Naive B cell (primary cell): ENCODE measurements at places on chromosomes 1 and 21.
A peak's percentile ranks its signal among the peaks of the same experiment; 100 is the strongest.

- DNase-seq: peak; percentile 36
These were observed 56.7 kb downstream of the S1PR1 start for GRCh38 chr1:101293461-101294051.

- DNase-seq: no peak
These were observed 702.9 kb downstream of the BRINP3 start for GRCh38 chr1:189774721-189775287.

- no peak for DNase-seq
These were observed 204.4 kb upstream of the ADGRL2 start for GRCh38 chr1:81596341-81596740.

DNA sequence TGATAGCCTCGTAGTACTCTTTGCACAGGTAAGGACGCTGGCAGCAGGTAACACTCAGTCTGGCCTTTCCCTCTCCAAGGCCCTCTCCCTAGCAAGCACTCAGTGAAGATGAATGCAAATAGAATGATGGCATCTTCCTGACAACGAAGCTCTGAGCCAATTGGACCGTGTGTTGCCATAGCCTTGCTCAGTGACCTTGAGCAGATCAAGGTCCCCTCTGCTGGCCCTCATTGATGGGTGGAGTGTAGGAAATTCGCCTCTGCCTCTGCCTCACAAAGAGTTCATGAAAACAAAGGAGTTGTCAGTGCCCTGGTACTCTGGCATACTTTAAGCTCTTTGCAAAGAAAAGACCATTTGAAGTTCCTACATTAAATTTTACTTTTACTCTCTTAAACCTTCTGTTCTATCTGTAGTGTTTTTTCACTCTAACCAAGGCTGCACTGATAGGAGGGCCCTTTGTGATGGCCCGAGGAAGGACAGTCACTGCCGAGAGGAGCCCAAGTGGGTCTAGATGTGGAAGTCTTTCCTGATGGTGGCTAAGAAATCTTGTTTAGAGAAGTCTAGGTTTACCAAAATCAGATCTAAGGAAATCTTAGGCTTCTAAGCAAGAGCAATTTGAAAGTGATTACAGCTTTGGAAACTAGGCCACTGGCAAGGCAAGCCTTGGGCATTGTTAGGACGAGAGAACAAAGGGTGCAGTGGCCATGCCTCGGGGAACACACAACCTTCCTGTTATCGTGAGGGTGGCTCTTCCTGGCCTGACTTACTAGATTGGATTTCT is 38.2 kb downstream of the SMYD2 start:
- DNase-seq: no peak

- no peak for DNase-seq
These were observed 432 bp downstream of the EPHB2 start for GRCh38 chr1:22711071-22711470.

- DNase-seq: no peak
These were observed 8.2 kb downstream of the AMPD2 start for GRCh38 chr1:109627692-109628399.

GRCh38 chr21:36705679-36706481 is 7.0 kb downstream of the SIM2 start:
- no peak for DNase-seq

DNA sequence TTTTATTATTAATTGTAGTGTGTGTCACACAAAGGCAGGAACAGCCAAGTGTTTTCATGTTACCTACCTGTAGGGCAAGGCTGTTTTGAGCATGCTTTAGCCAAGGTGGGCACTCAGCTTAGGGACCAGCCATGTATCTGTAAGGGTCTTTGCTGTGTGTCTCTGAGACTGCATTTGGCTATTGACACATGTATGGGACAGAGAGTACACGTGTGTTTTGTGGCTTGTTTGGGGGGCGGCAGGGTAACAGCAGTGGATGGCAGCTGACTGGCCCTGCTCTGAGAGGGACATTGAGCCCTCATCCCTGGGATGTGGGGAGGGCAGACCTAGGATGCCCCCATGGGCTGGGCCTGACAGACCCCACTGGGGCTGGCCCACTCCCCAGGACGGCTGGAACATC is 6.9 kb downstream of the CATSPER4 start:
- no peak for DNase-seq

GRCh38 chr1:213989002-213989855 is 1.5 kb downstream of the PROX1 start:
- DNase-seq: no peak

DNA sequence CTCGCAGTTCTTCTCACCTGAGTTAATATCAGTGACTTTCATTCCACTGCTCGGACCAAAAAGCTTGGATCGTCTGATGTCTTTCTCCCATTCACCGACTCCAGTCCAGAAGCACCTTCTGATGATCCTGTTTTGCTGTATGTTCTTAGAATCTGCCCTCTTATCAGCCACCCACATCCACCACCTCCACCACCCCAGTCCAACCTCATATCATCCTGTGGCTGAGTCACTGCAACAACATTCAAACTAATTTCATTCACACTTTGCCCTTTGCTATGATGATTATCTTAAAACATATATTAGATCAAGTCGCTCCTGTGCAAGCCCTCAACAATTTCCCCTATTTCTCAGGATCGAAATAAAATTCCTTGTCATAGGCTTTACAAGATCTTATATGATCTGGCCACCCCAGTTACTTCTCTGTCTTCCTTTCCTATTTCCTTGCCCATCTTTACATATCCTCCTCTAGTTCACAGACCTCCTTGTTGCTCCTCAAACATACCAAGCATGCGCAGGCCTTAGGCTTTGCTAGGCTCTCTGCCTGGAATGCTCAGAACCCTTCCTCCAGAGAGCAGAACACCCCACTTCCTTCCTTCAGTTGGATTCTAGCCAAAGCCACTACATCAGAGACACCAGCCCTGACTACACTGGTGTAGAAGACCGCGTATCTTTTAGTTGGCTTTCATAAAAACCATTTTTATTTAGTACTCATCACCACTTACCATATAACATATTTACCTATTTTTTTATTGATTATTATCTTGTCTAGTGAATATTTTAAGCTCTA is 335.7 kb upstream of the GREM2 start:
- DNase-seq: no peak

DNA sequence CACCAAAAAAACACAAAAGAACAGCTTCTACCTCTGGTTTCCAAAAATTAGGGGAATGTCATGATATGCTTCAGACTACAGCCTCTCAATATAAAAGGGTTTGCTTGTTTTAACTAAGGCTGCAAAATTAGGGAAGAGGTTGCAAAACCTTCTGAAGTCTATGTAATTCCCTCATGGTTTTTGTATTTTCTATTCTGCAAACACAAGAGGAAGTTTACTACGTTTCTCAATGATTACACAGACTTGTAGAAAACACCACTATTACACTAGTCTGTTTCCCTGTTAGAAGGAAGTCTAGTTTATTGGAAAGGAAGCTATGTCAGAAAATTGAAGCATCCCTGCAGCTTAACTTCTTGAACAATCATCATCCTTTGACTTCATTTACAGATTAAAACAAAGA is 229.7 kb upstream of the FMN2 start:
- no peak for DNase-seq

- DNase-seq: no peak
These were observed 257.2 kb downstream of the FGGY start for GRCh38 chr1:59554011-59554663.

GRCh38 chr1:41245659-41246058 is 3.6 kb upstream of the SCMH1 start:
- no peak for DNase-seq

GRCh38 chr1:29415156-29415830 is 179.0 kb downstream of the PTPRU start:
- DNase-seq: no peak

- no peak for DNase-seq
These were observed 54.4 kb upstream of the EDN2 start for GRCh38 chr1:41538741-41539417.

DNA sequence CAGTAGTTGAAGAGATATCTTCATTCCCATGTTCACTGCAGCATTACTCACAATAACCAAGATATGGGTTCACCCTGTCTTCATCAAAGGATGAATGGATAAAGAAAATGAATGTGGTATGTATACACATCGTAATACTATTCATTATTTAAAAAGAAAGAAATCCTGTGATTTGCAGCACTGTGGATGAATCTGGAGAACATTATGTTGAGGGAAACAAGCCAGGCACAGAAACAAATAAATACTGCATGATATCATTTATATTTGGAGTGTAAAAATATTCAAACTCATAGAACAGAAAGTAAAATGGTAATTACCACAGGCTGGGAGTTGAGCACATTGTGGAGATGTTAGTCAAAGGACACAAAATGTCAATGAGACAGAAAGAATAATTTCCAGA is 977.2 kb downstream of the AMY1C start:
- DNase-seq: no peak

DNA sequence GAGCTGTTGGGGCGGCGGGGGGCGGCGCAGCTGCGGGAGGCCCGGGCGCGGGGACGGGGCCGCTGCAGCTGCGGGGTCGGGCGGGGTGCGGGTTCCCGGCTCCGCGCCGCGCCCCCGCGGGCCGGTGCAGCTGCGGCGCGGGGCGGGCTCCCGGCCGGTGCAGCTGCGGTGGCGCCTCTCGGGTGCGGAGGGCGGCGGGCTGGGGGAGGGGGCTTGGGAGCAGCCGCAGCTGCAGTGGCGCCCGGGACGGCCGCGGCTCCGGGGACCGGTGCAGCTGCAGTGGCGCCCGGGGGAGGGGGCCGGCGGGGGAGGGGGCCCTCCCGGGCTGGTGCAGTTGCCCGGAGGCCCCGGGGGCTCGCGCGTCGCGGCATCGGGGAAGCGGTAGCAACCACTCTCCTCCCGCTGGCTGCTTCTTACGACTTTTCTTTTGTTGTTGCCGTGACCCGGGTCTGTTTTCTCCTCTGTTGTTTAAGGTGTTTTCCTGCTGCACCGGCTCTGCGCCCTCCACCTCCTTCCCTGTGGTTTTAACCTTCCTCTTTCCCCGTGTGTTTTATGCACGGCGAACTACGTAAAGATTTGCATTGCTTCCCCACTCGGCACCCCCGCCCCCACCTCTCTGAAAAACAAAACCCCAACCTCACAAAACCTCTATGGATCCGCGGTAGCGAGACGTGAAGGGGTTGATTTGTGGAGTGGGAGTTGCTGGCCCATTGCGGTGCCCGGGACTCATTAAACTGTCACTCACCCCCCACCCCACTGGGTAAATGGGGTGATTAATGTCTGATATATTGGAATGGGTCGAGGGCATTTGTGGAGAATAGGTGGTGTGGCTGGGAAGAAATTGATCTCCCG is 1.7 kb upstream of the ZBTB18 start:
- DNase-seq: peak; percentile 82

- DNase-seq: no peak
These were observed 85.8 kb upstream of the ZNF648 start for GRCh38 chr1:182147136-182147820.

DNA sequence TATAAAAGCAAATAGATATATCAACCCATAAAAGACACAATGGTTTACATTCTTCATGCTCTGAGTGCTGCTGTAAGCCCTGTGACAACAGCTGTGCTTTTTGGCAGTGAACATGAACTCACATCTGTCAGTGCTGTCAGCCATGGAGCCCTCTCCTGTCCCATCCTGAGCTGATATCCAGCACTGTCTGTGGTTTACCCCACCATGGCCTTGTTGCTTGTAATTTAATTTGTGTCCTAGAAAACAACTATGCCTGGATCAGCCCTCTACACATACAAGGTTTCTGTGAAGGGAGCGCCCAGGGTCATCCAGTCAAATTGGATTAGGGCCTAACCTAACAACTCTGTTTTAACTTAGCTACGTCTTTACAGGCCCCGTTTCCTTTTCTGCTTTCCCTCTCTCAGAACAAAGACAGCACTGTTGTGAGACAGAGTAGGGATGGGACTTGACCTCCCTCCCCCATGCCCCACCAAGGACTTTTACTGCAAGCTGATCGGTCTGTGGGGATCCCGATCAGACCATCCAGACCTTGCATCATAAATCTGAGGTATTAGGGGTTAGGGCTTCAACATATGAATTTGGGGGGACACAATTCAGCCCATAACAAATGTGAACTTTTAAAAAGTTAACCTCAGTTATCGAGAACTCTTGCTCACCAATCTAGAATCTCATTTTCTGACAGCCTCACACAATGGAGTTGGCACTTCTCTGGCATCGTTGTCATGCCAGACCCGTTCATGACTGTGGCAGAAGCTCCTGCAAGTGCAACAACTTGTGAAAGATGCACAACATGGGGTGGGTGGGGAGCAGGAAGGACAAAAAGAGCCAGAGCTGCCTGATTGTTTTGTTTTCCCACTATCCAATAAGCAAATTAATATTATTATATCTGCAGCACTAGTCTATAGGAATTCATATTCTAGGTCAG is 16.4 kb upstream of the SLC44A3 start:
- DNase-seq: no peak
